Stimulated activated CD8-positive, alpha-beta memory T cell treated with anti-CD3 and anti-CD28 coated beads, Interleukin-15, amount 100 ng/mL, for 4 hours (primary cell): ENCODE measurements at places on chromosomes 6 and 20.

GRCh38 chr6:125231133-125231532, 70.6 kb downstream of the HDDC2 start:
- DNase-seq = no peak

- DNase-seq = no peak
Observed at GRCh38 chr6:126657561-126658175, 317.8 kb downstream of the CENPW start.

DNA sequence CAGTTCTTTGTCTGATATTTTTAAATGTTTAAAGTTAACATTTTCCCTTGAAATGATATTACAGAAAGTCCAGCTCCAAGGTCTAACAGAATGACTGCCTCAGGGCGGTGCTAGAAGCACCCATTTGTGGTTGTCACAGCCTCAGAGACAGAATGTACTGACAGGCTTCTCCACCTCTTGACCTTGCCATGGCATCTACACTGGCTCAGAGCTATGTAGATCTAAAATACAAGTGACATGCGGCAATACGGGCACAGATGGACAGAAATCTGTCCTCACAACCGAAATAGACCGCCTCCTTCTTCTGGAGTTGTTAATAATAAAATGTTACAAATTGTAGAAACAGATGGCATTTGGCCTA, 167.2 kb upstream of the THEMIS start:
- no peak for DNase-seq

DNA sequence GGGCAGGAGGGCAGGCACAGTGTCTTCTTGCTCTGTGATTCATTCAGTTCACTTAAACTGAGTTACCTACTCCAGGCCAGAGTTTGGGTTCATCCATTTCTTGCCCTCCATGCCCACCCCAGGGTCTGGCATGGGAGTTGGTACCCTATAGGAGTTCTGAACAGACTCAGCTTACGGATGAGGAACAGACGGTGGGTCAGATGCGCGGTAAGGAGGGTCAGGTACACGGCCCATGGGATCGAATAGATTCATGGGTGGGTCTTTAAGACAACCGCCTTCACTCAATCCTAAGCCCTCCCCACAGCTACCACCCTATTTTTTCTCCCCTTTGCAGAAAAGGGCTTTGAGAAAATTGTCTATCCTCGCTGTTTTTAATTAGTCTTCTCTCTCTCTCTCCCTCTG, 13.1 kb upstream of the TRIB3 start:
- no peak for DNase-seq

DNA sequence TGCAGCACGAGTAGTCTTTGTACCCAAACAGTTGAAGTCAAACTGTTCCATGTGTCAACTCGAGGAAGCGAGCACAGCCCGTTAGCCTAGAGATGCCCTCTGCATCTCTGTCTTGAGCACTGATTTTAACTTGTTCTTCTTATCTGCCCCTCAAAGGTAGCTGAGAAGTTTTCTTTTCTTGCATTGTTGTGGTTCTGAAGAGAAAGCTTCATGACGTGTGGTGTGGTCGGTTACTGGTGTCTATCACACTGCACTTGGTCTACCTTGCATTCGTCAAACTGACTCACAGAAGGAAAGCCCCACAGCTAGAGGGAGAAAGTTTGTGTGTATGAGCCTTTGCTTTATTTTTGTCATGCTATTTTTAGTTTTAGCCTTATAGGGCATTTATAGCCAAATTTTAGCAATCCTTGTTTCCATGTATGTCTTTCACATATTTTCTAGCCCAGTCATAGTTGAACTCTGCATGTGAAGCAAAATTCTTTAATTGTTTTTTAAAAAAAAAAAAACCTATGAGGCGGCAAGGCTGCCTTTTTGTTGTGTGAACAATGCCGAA, 115.1 kb downstream of the JAG1 start:
- peak; percentile 26 for DNase-seq

- DNase-seq = no peak
Observed at GRCh38 chr6:146300521-146300920, 243.1 kb upstream of the RAB32 start.

GRCh38 chr6:30881392-30882203, 2.7 kb upstream of the DDR1 start:
- no peak for DNase-seq

DNA sequence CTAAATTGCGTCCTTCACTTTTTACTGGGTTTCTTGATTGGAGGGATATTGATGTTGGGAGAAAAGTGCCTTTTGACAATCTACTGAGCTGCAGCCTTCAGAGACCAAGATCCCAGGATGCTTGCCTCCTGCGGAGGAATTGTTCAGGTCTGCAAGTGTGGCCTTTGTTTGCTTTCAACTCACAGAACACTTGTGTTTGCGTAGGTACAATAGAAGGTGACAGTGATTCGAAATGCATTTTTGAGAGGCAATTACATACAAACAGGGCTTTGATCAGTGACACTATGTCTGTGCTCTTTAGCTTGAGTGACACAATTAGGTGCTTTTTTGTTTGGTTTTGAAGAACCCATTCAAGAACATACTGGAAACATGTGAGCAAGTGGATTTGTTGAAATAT, 600.6 kb downstream of the QKI start:
- DNase-seq = no peak

DNA sequence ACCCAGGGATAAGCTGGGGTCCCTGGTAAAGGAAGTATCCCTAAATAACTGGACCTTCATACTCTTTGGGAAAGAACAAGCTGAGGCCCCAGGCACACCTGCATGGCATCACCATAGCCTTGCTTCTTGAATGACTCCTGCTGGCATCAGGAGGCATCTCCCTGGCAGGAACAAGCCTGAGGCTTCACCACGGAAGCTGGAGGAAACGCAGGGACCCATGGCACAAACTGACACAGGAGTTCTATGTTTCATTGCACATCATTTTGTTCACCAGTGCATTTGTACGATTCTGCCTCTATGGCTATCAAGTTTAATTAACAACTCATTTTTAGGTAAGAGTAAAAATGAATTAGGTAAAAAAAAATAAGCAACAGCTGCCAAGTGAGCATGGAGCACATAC, 619 bp upstream of the PDE7B start:
- no peak for DNase-seq

- DNase-seq = no peak
Observed at GRCh38 chr6:45420909-45421708, 43.4 kb upstream of the SUPT3H start.

DNA sequence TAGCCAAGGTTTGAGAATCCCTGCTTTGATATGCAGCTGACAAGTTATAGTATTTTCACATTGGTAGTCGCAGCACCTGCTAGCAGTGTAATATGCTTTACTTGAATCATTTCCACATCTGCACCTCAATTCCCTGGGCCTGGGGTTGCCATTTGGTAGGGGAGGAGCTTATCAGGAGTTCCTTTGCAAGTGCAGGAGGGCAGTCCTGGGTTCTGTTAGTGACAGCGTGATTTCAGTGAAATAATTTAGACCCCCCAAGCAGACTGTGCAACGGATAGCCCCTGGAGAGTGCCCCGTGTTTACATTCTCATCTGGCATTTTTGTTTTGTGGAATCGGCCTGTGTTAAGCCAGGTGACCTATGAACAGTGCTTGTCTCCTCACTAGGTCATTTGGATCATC, 6.0 kb downstream of the RAB5IF start:
- DNase-seq = no peak

- DNase-seq = no peak
Observed at GRCh38 chr6:40569162-40569910, 17.8 kb downstream of the LRFN2 start.

DNA sequence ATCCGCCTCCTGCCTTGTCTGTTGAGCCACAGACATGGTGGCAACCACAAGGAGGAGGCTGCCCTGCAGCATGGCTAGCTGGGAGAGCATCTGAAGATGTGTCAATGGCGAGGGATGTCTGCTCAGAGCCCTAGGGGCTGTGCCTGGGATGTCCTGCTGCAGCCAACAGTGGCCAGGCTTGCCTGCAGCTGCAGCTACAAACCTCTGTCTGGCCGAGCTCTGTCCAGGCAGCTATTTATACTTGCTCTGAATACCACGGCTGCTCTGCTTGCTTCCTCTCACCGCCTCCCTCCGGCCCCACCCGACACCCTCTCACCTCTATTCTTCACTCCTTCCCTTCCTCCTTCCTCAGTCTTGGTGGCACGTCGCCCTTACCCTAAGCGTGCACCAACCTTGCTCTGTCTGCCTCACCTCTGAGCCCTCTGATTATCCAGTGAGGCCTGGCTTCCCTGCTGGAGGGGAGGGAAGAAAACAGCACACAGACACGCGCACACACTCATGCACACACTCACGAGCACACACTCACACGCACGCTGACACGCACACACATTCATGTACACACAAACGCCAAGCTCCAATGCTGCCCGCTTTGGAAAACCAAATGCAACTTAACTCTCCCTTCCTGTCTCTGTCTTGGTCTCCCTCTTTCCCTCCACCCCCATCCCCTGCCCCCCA, at the start of gene ANGPT4:
Gene ANGPT4, minus strand, starts transcription at position 210 of the 675 bp plus-strand sequence. Its CDS starts 120 bp downstream, at position 90.
- DNase-seq = no peak

- DNase-seq = no peak
Observed at GRCh38 chr6:75481394-75481793, 12.2 kb downstream of the FILIP1 start.

DNA sequence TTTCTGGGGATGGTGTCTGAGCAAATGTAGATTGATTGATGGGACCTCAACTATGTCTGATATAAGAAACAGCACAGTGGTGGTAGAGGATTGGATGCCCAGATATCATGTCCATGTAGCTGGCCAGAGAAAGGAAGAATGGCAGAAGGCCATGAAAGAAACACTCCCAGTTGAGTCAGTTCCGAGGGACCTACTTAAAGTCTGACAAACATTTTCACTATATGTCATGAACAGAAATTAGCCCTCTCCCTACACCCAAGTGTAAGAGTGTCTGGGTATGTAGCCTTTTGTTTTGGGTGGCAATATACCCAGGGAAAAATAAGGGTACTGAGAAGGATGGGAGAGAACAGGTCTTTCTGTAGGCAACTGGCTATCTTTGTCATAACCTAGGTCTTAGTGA, 434.2 kb downstream of the BCKDHB start:
- no peak for DNase-seq

DNA sequence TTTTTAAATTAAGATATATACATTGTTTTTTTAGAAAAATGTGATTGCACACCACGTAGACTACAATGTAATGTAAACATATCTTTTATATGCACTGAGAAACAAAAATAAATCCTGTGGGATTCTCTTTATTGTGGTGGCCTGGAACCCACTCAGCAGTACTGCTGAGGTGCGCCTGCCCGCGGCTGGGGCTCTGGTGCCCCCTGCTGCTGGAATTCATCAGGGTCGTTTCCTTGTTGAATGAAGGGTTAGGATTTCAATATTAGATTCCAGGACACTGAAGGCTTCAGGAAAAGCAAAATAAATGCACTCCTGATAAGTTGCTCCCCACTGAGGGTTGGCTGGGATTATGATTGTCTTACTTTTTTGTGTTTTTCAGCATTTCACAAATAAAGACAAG, 175.8 kb upstream of the GGTLC1 start:
- no peak for DNase-seq

DNA sequence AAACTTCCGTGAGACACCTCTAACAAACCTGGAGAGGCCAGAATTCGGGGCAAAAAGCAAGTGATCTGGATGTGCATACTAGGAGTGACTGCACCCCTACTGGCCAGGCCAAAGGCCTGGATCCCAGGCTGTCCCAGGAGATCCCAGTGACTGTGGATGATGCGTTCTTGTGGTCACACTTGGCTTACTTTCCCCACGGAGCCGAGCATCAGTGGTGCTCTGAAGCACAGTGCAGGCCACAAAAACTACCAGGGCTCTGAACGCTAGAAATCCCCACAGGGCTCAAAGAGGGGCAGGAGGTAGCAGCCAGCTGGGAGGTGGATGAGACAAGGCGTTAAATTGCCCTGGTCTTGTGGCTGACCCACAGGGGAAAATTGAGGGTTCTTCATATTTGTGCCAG, 7.1 kb downstream of the TRIM26 start:
- no peak for DNase-seq

- DNase-seq = no peak
Observed at GRCh38 chr6:53369876-53370515, 21.2 kb upstream of the ELOVL5 start.

- peak; percentile 28 for DNase-seq
Observed at GRCh38 chr6:157184202-157185015, 138.9 kb downstream of the TMEM242 start.
